ENCODE measurements at places on chromosomes 5 and 9.

DNA sequence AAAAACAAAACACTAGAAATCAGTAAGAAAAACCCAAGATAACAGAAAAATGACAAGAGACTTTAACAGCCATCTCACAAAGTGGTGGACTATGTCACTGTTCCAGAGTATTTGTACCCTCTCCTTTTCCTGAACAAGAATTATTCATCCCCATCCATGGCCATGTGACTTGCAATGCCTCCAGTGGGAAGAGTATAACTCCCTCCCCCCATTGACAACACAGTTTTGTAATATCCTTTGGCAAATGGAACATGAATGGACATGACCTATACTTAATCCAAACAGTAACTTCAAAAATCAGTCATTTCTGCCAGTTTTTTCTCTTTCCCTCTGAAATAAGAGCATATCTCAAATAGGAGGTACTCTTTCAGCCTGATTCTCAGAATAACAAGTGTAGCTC lies 33.9 kb downstream of the PTBP3 start:
- no peaks in the 10 kb centered on the region for H3K27me3 ChIP-seq
- no peak for DNase-seq
- H3K4me1 ChIP-seq: peaks cover 38% of the 10 kb centered on the region
- peak overlapping the region; percentile 29 for H3K27ac ChIP-seq

- H3K27ac ChIP-seq: no peak overlapping the region
- DNase-seq: no peak
- no peak overlapping the region for H3K4me3 ChIP-seq
- H3K4me1 ChIP-seq: peaks cover 24% of the 10 kb centered on the region
- peaks cover 8% of the 10 kb centered on the region for H3K27me3 ChIP-seq
- H3K36me3 ChIP-seq: peaks cover 3% of the 10 kb centered on the region
These were observed 9.2 kb upstream of the GRHPR start for GRCh38 chr9:37413311-37413710.

- no peak overlapping the region for H3K4me3 ChIP-seq
- no peak overlapping the region for H3K27ac ChIP-seq
- DNase-seq: no peak
- H3K4me1 ChIP-seq: peaks cover 2% of the 10 kb centered on the region
These were observed 78.0 kb downstream of the WNK2 start for GRCh38 chr9:93261735-93262523.

DNA sequence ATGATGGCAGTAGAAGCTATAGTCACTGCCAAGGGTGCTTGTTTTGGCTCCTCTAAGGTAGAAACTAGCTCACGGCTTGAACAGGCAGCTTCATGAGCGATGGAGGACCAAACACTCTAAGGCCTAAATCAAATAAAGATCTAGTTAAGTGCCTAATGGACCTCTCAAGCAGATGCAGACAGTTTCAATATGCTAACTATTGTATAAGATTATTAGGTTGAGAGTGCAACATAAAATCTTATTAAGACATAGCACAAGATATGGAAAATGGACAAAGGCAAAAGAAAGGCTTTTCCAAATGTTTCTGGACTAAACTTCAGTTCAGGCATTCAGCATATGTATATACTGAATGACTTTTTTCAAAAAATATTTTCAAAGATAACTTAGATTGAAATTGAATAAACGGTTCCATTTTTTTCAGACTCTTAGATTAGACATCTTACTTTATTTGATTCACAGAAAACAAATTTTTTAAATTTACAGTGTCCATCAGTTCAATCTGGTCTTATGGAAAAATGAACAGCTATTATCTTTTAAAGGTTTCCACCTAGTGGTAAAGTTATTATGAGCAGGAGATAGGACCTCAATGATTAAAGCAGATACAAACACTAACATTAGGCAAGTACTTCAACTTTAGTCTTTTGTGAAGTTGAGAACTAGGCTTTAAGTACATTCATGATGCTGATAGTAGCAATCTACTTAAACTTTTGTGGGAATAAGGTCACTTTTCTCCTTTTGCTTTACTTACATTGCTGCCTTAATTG lies 1167.7 kb downstream of the MAT2B start:
- no peak overlapping the region for H3K27ac ChIP-seq
- no peaks in the 10 kb centered on the region for H3K27me3 ChIP-seq
- no peak for DNase-seq
- H3K4me3 ChIP-seq: no peak overlapping the region

DNA sequence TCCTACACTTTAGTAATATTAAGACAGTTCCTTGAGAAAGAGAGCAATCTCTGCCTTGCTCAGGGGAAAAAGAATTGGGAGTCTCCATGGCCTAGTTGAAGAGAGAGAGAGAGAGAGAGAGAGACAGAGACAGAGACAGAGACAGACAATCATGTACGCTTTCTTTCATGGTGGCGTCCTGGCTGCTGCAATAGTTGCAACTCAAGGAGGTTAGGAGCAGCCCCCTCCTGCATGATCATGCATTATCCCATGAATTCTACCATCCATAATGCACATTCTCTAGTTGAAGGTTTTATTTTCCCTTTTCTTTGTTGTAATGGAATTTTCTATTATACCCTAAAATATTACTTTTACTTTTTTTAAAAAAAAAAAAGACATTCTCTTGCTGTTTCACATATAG lies 50.7 kb downstream of the PPP2R2B start:
- H3K36me3 ChIP-seq: no peaks in the 10 kb centered on the region
- H3K27ac ChIP-seq: no peak overlapping the region
- H3K4me1 ChIP-seq: peaks cover 4% of the 10 kb centered on the region
- DNase-seq: no peak
- no peaks in the 10 kb centered on the region for H3K27me3 ChIP-seq

DNA sequence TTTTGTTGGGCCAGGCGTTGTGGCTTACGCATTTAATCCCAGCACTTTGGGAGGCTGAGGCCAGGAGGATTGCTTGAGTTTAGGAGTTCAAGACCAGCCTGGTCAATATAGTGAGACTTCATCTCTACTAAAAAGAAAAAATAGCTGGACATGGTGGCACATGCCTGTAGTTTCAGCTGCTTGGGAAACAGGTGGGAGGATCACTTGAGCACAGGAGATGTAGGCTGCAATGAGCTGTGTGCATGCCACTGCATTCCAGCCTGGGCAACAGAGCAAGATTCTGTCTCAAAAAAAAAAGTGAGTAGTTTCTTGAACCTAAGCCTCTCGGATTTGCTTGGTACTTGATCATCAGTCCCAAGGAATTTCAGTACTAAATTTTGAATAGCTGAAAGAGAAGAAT lies 26.9 kb downstream of the G3BP1 start:
- H3K4me1 ChIP-seq: peaks cover 16% of the 10 kb centered on the region
- no peak for DNase-seq
- no peak overlapping the region for H3K4me3 ChIP-seq
- peaks cover 13% of the 10 kb centered on the region for H3K36me3 ChIP-seq
- H3K27me3 ChIP-seq: no peaks in the 10 kb centered on the region

- no peak for DNase-seq
- H3K4me1 ChIP-seq: peaks cover 17% of the 10 kb centered on the region
- no peak overlapping the region for H3K27ac ChIP-seq
- peaks cover 2% of the 10 kb centered on the region for H3K36me3 ChIP-seq
- peaks cover 31% of the 10 kb centered on the region for H3K27me3 ChIP-seq
These were observed 126.0 kb upstream of the IL12B start for GRCh38 chr5:159456261-159456660.

All from T-helper 17 cell (primary cell).